Esophagus squamous epithelium (tissue), 5 donors: ENCODE measurements at places on chromosomes 3 and 15.

DNA sequence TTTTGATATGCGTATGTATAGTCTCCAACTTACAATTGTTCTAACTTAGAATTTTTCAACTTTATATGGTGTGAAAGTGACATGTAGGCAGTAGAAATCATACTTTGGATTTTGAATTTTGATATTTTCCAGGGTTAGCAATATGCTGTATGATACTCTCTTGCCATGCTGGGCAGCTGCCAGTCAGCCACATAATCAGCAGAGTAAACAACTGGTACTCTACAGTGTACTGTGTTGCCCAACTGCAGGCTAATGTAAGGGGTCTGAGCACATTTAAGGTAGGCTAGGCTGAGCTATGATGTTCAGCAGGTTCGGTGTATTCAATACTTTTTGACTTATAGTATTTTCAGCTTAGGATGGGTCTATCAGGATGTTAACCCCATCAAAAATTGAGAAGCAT, 52.0 kb upstream of the RYK start:
- DNase-seq, result no peak

- no peak for DNase-seq
Measured at GRCh38 chr15:89070197-89071124, 17.8 kb upstream of the ABHD2 start.

DNA sequence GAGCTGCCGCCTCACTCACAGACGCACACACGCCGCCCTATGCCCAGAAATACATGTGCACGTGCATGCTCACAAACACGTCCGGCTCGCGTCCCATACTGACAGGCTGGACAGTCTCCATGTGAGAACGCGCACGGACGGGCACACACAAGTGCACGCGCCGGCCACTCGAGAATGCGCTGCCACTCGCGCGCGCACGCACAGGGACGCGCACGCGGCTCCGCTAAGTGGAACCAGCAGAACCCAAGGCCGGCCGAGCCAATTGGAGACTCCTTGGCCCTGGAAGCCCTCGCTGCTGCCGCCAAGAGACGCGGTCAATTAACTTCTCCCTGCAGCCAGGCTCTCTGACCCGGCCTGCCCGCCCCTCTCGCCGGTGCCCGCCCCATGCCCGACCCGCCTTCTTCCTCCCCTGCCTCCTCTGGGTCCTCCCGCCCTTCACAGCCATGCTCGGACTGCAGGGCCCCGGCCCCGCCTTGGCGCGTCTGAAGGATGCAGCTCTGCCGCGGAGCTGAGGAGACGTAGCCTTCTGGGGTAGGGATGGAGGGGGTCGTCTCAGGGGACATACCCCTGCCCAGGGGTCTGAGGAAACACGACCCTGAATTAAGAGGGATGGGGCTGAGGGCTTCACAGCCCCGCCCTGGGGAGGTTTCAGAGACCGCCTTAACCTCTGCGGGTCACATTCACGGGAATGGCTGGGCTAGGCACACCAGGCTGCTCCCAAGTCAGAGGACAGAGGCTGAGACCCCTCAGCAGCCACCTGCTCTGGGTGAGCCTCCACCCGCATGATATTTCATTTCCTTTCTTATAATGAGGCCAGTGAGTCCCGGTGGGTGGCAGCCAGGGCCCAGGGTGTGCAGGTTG, 15.0 kb downstream of the PTH1R start:
- DNase-seq, result no peak

- no peak for DNase-seq
Measured at GRCh38 chr3:46283881-46284450, 41.7 kb downstream of the CCR3 start.

DNA sequence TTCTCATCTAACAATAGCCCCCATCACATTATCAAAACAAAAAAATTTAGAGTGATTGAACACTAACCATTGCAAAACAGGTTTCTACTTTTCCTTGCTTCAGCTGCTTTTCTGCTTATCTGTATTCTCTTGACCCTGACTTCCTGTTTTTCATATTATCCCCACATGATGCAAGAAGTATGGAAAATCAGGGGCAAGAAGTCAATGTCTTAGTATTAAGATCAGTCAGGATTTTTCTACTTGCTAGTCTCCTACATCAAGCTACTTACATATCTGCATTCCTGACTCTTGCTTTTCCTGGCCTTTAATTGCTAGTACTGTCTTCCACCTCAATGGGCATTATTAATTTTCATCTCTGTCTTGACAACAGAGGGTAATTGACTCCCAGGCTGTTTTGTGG, 300.2 kb downstream of the OTOL1 start:
- no peak for DNase-seq

GRCh38 chr3:10444511-10444910, 60.9 kb downstream of the ATP2B2 start:
- DNase-seq, result no peak

DNA sequence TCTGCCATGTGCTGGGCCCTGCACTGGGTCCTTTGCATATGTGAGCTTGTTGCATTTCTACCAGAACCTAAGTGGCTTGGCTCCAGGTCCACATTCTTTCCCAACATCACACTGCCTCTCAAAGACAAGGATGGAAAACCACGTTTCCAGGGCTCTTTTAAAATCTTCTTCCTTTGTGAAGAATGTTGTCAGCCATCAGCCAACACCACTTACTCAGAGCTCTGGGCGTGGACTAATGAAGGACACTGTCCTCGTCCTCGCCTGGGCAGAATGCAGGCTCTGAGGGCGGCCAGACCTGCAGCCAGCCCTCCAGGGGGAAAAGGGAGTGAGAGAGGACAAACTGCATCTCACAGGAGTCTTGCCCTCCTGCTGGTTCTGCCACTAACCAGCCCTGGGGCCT, 49.7 kb downstream of the MAGEF1 start:
- DNase-seq, result no peak

DNA sequence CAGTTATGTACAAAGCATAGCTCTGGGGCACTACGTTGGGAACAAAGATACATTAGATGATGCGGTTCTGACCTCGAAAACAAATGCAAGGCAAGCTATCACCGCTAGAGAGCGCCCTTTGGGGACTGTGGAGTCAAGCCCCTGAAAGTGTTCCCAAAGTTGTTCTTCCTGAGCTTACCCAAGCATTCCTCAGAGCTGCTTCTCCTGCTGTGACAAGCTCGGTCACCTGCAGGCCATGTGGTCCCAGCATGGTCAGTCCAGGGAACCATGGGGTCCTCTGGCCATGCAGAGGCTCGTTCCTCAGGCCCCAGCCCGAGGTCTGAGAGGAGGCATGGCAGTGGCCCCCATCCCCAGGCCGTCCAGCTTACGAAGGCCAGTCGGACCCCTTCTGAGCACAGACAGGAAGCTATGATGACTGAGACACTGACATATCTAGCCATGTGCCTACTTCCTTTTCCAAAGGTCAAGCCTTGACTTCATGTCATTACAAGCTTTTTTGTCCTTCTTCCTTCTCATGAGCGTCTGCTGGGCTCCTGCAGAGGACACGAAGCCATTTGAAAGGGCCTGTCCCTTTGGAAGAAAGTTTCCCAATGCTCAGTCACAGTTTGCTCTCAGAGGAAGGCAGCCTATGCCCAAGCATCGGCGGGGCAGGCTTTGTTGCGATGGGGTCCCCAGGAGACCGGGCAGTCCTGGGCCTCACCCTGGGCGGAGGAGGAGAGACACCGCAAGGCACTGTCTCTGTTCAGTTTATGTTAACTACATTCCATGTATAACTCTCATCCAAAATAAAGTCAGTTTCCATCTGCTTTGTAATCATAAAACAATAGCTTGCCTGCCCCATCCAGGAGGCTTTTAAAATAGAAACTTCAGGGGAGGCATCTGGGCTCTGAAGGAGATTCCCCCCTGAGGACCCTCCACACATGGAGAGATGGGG, 79.3 kb downstream of the ATP10A start:
- DNase-seq, result no peak

GRCh38 chr15:78641102-78641748, at the start of gene CHRNB4:
Gene CHRNB4 (minus strand): TSS chr15:78641210. CDS start chr15:78641133, 77 bp downstream.
- no peak for DNase-seq

DNA sequence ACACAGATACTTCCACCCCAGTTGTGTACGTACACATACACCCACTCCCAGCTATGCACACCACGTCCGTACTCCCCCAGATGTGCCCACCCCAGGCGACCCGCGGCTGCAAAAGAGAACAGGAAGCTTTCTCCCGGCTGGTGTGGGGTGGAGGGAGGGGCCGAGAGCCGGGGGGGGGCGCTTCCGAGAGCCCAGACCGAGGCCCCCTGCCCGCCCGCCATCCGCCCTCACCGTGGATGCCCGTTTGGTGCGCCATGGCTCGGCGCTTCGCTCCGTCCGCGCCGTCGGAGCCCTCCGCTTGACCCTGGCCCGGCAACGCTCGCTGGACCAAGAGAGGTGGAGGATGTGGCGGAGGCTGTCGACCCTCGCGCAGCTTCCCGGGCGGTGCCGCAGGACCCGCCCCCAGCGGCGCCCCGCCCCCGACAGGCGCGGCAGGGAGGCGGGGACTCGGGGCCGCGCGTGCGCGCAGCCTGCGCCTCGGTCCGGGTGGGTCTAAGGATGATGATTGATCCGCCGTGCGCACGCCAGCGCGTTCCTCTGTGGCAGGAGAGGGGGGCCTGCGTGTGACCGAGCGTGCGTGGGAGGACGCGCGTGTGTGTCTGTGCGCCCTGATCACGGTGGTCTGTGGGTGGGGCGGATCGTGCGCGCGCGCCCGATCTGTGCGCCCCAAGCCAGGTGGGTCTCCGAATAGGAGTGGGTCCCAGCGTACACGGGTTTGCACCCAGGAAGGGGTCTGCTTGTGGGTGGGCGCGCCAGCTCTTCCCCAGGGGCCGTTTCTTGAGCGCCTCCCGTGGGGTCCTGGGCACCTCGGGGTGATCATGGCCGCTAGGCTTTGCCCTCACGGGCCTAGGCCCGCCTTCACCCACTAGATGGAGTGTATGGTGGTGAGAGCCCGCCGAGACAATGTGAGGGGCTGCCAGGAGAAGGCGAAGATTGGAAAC, at the start of gene TWF2:
TWF2 (minus strand) TSS at position 398 of the 941 bp plus-strand sequence; CDS start at position 256, 142 bp downstream.
- no peak for DNase-seq

DNA sequence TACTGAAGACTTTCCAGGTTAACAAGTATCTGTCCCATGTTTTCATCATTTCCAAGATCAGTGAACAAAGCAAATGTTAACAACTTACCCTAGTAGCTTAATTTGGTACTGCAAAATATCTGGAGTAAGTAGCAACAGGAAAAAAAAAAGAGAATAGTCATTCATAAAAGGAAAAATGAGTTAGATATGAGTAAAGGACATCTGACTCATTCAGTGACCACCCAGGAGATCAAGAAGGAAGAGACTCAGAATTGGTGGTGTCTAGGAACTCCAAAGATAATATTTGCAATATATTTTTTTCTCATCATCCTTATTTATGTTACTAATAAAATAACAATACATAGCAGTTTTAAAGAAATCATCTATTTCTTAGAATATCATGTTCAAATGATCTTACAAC, 253.8 kb upstream of the COL8A1 start:
- no peak for DNase-seq

- no peak for DNase-seq
Measured at GRCh38 chr3:101185341-101185740, 135.0 kb downstream of the IMPG2 start.

DNA sequence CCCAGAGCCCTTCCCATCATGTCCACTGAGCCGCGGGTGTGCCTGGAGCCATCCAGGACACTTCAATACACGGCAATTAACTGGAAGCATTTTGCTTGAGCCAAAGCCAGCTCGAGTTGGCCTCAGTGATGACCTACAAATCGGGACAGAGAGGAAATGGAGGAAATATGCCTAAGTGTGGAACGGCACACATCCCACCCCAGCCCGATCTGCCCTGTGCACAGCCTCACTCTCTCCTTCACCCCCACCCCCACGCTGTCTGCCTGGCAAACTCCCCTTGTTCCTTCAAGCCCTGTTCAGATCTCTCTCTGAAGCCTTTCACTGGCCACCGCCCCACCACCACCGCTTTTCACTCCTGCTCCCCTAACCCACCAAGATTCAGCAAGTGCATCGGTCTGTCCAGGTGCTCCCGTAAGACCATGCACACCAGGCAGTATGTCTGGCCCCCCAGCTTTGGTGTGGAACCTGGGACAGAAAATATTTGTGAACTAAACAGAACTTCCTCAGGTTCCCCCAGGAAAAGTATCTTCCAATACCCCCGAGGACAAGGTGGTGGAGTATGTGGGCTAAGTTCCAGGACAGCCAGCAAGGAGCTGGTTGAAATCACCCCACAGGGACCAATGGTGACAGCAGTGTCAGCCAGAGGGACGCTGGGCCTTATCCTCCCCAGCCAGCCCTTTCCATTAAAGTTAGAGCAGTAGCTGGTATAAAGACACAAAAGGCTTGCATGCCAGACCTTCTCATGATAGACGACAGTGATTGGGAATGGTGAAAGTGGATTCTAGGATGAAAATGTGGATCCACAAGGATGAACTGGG, 83.7 kb downstream of the VGLL4 start:
- no peak for DNase-seq

GRCh38 chr3:122942937-122943827, 84.4 kb downstream of the SEMA5B start:
- DNase-seq, result no peak

- no peak for DNase-seq
Measured at GRCh38 chr3:72694398-72694797, 153.8 kb downstream of the SHQ1 start.

DNA sequence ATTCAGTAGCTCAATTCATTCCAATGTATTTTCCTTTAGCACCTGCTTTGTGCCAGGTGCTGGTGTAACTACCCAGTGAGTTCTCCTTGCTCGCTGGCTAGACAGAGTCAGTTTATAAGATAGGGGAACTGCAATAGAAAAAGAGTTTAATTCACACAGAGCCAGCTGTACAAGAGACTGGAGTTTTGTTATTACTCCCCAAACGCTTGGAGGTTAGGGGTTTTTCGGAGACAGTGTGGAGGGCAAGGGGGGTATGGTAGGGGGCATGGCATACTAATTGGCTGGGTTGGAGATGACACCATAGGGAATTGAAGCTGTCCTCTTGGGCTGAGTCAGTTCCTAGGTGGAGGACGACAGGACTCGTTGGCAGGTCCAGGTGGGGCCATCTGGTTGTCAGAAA, 5.4 kb upstream of the CFAP91 start:
- no peak for DNase-seq

DNA sequence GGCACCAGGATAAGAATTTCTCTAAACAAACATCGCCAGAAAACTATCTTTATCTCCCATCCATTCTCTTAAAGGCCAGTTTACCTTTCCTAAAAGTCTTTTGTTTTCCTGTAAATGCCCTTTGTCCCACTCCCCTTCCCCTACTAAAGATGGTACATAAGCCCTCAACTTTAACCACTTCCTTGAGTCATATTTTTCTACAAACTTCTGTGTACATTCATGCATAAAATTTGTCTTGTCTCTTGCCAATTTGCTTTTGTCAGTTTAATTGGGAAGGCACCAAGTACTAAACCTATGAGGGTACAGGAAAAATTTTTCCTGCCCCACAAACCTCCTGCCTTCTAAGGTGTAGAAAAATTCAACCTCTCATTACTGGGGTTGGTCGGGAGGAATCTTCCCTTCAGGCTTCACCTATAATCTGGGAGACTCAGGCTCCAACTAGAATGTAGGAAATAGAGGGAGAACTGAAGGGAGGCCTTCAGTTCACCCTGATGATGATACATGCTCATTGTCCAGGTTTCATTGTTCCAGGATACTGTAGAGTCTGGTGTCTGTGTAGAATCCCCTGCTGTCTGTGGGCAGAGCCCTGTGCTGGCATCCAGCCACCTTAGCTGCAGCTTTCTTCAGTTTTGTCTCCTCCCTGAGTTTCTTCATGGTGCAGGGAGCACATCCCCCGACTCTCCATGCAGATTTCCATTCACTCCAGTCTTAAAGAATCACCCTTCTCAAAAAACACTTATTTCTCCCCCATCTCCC, 53.2 kb downstream of the CD200R1L start:
- no peak for DNase-seq

- DNase-seq, result no peak
Measured at GRCh38 chr3:119937229-119937628, 155.3 kb downstream of the NR1I2 start.

- DNase-seq, result no peak
Measured at GRCh38 chr15:75198560-75199356, 2.9 kb upstream of the C15orf39 start.
